ENCODE measurements at places on chromosomes 12 and 14.

GRCh38 chr12:13534645-13535398 lies 338.3 kb downstream of the EMP1 start:
- no peak for DNase-seq

- DNase-seq: no peak
These were observed 3.6 kb upstream of the CDK17 start for GRCh38 chr12:96403870-96404269.

GRCh38 chr12:116616536-116617248 lies 57.5 kb downstream of the MAP1LC3B2 start:
- no peak for DNase-seq

DNA sequence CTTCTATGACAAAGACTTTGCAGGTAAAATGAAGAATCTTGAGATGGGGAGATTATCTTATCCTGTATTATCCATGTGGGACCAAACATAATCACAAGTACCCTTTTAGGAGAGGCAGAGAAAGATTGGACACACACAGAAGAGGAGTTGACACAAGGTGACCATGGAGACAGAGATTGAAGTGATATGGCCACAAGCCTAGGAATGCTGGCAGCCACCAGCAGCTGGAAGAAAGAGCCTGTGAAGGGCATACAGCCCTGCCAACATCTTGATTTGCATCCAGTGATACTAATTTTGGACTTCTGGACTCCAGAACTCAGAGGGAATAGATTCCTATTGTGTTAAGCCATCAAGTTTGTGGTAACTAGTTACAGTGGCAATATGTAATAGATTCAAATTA lies 78.1 kb downstream of the RPS29 start:
- no peak for DNase-seq

GRCh38 chr14:69667938-69668335 lies 56.5 kb downstream of the SUSD6 start:
- no peak for DNase-seq

DNA sequence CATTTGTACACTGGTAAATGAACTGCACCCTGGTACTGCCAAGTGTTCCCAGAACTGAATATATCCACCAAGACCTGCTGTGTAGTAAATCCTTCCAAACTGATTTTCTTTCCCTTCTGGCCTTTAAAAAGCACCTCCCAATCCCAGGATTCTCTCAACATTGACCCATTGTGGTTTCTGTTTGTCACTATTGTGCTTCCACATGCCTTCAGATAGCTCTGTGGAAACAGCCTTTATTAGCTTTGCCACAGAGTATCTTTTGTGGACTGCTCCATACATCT lies 949 bp upstream of the KIF21A start:
- no peak for DNase-seq

GRCh38 chr12:54213079-54213478 lies 24.3 kb upstream of the SMUG1 start:
- DNase-seq: no peak

DNA sequence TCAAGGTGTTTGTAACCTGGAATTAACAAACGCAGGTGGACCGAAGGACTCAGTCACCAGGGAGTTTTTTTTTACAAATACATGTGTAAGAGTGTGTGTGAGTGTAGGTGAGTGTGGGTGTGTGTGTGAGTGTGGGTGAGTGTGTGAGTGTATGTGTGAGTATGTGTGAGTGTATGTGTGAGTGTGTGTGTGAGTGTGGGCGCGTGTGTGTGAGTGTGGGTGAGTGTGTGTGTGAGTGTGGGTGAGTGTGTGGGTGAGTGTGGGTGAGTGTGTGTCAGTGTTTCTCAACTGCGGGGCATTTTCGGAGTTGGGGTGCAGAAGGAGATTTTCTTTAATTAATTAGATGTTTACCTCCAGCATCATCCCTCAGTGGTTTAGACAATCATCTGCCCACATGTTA lies 1178.8 kb downstream of the VRK1 start:
- DNase-seq: no peak

DNA sequence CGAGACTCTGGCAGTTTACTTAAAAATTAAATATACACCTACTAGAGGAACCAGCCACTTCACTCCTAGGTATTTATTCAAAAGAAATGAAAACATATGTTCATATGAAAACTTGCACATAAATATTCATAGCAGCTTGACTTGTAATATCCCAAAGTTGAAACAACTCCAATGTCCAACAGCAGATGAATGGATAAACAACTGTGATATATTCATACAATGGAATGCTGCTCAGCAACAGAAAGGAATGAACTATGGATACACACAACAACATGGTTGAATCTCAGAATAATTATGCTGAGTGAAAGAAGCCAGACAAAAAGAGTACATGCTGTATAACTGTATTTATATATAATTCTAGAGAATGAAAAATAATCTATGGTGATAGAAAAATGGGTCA lies 53.4 kb upstream of the DACT1 start:
- DNase-seq: no peak

GRCh38 chr12:20628226-20628787 lies 66.8 kb upstream of the SLCO1C1 start:
- no peak for DNase-seq

GRCh38 chr12:119292893-119293630 lies 41.5 kb upstream of the CCDC60 start:
- no peak for DNase-seq

Measured in stimulated activated CD8-positive, alpha-beta memory T cell treated with anti-CD3 and anti-CD28 coated beads, Interleukin-7, amount 100 ng/mL, for 1 hour (primary cell).